ENCODE measurements at places on chromosomes 5 and 9.

- no peak for DNase-seq
Measured at GRCh38 chr9:37210737-37211523, 90.6 kb downstream of the ZCCHC7 start.

DNA sequence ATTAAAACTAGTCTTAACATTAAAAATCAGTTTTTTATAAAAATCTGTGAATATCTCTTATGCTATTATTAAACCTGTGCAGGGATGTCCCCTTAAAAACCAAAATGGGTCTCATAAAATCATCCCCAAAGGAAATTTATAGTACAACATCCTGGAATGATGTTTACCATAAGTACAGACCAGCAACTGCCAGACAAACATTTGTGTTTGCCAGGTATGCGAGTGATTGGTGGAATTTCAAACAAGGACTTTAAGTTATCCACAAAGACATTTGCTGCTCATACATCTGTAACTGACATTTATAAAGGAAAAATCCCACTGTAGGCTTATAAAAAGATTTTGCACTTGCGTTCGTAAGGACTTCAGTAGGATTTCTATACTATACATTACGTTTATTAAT, 1375.4 kb upstream of the WWC1 start:
- DNase-seq: no peak

DNA sequence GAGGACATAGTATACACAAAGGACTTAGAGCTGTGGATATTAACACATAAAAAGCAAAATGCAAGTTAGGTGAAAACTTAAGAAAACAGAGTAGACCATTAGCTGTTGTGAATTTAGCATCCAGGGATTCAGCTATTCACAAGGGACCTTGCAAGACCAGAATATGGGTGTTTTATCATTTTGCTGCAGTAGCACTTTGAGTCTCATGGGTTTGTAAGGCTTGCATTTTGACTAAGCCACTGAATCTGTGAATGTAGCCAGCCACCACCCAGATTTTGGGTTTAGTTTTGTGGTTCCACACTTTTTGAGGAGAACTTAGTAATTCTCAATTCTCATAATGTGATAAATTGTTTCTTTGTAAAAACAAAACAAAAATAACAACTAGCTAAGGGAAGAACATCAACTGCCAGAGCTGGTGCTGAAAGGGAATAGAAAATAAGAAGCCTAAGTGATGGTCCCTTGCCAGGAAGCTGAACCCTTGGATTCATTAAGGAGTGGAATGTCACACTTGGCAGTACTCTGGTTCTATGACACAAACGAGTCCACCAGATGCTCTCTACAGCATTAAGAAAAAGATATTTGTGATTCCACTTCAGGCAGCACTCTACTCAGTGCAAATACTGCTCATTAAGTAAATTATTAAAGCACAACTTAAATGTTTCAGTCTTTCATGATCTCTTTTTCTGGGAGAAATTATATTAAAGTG, 557.4 kb upstream of the ZNF462 start:
- no peak for DNase-seq

DNA sequence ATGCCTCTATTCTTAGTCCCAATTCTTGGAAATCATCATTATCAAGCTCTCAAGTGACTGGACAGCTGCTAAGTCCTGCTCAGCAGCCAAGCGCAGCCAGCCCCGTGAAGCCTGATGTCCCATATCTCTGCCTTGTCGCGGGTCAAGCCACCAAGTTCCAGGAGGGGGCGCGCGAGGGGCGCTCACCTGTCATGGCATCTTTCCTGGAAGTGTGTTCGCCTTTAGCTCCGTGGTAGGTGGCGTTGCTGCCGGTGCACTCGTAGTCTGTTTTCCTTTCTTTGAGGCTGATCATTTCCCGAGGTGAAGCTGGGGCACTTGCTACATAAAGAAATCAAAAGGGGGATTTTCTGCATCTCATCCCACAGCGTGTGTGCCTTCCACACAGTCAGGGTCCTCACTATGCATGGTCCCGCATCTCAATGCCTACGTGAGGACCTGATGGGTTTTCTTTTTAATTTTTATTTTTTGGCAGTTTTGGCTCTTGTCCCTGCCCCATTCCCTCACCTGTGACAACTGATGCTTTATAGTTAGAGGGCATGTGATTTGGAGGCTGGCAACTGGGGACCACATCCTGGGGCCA, 227.0 kb upstream of the DAP start:
- DNase-seq: peak; percentile 86

- peak; percentile 73 for DNase-seq
Measured at GRCh38 chr5:136047858-136048257, 19.1 kb downstream of the TGFBI start.

- peak; percentile 14 for DNase-seq
Measured at GRCh38 chr9:129137292-129138143, 26.3 kb downstream of the PTPA start.

DNA sequence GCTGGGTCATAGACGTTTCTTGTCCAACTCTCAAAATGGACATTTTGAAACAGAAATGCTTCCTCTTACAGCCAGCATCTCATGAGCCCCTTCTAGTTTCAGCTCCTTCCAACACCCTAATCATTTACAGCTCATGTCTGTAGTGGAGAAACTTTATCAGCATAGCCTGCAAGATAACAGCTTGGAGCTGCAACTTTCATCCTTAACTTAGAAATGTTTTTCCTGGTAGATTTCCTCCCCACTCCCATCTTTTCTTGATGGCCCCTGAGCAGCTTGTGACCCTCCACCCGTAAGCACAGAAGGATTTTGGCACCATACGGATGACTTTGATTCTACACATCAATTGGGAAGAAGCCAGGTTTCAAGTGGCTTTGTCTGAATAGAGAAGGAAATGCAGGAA, 53.5 kb upstream of the TGFBR1 start:
- no peak for DNase-seq

DNA sequence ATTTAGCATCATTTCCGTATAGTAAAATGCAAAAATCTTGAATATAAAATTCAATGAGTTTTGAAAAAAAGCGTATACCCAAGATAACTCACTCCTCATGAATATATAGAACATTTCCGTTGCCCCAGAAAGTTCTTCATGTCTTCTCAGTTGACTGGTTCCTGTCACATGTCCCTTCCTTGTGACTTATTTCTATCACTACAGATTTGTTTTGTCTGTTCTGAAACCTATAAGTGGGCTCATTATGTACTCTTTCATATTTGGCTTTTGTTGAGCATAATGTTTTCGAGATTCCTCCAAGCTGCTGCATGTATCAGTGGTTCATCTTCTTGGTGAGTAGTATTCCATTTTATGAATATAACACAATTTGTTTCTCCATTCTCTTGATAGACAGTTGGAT, 11.0 kb upstream of the HACD4 start:
- no peak for DNase-seq

- DNase-seq: no peak
Measured at GRCh38 chr5:128532127-128532526, 5.9 kb downstream of the FBN2 start.

DNA sequence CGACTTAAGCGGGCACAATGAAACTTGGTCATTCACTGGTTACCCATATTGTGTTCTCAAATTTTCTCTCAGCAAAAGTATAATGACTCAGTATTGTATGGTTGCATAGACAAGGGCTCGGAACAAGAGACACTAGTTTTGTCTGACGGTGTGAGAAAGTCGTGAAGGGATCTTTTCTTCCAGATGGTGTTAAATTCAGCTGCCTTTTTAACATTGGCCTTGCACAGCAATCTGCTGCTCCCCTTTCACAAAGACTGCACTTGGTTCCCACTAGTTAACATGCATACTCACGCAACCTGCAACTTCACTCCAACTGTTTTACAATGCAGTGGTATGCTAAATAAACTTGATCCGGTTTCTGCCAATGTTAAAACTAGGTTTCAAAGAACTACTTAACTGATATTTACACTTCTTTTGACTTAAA, 219.2 kb downstream of the MEF2C start:
- no peak for DNase-seq

- DNase-seq: no peak
Measured at GRCh38 chr9:120901755-120902568, 24.6 kb downstream of the TRAF1 start.

GRCh38 chr5:135743181-135743580, 91.3 kb upstream of the SLC25A48 start:
- no peak for DNase-seq

GRCh38 chr5:67033880-67034651, 162.5 kb downstream of the CD180 start:
- no peak for DNase-seq

- DNase-seq: no peak
Measured at GRCh38 chr5:132546108-132546507, 2.8 kb upstream of the IL5 start.

GRCh38 chr5:135553688-135554462, 18.1 kb upstream of the NEUROG1 start:
- no peak for DNase-seq

- no peak for DNase-seq
Measured at GRCh38 chr5:1380011-1380817, 35.3 kb upstream of the CLPTM1L start.

- DNase-seq: no peak
Measured at GRCh38 chr5:33631786-33632185, 191.0 kb downstream of the TARS1 start.

- no peak for DNase-seq
Measured at GRCh38 chr5:151139015-151139414, 18.6 kb downstream of the ANXA6 start.

DNA sequence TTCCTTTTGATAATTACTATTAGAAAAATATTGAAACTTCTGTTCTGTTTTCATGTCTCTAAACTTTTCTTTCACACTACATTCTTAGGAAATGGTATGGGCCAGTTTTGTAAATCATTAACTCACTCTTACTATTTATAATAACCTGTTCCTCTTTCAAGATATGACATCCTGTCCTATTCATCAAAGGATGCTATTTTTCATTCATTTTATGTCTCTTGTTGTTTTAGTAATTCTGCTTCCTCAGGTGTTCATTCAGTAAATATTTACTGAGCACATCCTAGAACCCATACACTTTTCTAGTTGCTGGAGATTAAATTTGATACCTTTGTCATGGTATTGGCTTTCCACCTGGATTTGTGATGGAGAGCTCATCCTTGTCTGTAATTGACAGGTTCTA, 58.0 kb downstream of the GDA start:
- no peak for DNase-seq

All from Right ventricle myocardium inferior (tissue), 1 donor.